ENCODE measurements at places on chromosomes 7 and 10.

GRCh38 chr10:122163174-122164022 is 107.7 kb upstream of the BTBD16 start:
- no peak for DNase-seq

DNA sequence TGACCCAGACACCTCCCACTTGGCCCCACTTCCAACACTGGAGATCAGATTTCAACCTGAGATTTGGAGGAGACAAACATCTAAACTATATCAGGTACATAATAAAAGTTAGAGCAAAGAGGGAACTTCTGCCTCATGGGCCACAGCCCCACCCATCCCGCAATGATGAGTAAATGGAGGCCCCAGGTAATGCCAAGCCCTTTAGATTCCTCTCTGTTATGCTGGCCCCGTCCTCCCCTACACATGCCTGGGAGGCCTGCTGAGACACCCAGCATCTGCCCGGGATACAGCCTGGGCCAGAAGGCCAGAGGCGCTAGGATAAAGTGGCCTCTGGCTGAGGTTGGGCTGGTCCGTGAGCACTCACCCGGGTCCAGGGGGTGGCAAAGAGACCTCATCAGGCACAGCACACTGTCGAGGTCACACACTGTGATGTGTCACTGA is 185.5 kb upstream of the SH2B2 start:
- DNase-seq: no peak

GRCh38 chr10:75291805-75292204 is 56.0 kb upstream of the COMTD1 start:
- DNase-seq: no peak

DNA sequence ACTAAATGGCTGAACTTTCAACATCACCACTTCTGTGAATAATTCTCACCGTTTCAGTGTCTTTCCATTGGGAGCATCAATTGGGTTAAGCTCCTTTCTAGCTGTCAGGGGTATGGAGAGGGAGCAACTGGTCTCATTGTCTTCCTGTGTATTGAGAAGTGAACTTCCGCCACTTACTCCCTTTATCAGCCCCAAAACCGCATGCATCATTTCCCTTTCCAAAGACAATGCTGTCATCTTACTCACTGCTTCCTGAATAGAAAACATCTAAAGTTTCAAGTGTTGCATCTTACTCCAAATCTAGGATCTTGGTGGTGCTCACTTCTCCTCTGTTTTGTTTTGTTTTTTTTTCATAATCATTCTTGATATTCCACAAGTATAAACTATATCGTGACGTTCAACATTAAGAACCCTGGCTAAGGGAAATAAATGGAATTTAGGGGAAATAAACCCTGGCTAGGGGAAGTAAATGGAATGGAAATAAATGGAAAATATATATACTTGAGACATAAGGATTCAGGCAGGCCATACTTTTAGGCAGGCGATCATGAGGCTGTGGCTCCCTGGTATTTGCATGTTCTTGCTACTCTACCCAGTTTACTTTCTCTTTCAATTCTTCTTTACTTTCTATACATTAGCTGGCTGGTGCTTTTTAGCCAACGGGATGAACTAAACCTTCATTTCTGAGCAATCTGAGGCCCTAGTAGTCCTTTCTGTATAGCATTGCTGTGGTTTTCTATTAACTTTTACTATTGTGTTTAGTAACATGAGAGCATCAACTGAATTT is 371.9 kb downstream of the BMPER start:
- DNase-seq: no peak

- DNase-seq: no peak
These were observed 97.3 kb upstream of the IKZF1 start for GRCh38 chr7:50207251-50207564.

DNA sequence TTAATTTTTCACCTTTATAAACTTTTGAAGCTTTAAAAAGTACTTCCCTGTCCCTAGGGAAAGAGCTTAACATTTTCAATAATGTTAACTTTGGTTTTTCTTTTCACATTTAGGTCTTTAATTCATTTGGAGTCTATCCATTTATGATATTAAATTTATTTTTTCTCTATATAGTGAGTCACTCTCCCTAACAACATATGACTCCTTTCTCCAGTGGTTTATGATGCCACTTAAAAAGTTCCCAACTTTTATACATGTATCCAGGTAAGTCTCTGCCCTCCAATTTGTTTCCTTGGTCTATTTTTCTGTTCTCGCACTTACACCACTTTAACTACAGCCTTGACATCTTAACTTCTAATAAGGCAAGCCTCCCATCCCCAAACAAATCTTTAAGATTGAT is 3.5 kb downstream of the CACUL1 start:
- DNase-seq: no peak

DNA sequence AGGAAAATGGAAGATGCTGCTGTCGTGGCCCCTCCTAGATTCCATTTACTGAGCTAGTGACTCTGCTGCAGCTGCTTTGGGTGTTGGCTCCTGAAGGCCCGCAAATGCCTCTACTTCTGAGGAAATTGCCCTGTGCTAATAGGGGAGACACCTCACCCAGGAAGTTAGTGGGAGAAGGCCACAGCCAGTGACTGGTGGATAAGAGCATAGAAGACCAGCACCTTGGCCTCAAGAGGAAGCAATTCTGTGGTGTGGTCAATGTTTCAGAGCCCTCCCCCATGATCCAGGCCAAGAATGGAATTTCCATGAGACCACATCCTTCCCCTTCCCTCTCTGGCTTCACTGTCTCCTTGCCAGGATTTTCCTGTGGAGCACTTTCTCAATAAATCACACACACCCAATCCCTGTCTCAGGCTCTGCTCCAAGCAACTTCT is 25.0 kb upstream of the FZD1 start:
- DNase-seq: no peak

- DNase-seq: no peak
These were observed 141.6 kb downstream of the SND1 start for GRCh38 chr7:127793582-127793981.

GRCh38 chr10:22823109-22823508 is 104.7 kb upstream of the ARMC3 start:
- DNase-seq: no peak

DNA sequence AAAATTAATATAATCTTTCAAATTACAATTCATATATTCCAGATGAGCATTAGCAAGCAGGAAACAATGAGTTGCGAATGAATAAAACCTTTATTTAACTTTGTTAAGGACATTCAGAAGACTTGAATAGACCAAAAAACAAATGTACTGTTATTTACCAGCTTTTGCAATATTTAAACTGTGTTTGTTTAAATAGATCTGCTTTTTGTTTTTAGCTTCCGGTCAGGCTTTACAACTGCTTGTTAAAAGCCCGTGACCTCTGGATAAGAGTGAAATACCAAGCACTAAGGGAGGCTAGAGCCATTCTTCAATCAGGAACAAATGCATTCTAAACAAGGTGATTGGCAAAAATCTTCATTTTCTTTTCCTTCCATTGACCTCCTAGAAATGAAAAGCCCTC is 184.9 kb upstream of the GNAI1 start:
- no peak for DNase-seq

- DNase-seq: no peak
These were observed 20.4 kb downstream of the SHH start for GRCh38 chr7:155791836-155792235.

- peak; percentile 5 for DNase-seq
These were observed 51.4 kb downstream of the PLPP4 start for GRCh38 chr10:120508393-120508792.

- DNase-seq: peak; percentile 86
These were observed 28.1 kb downstream of the ARL4A start for GRCh38 chr7:12715372-12716133.

DNA sequence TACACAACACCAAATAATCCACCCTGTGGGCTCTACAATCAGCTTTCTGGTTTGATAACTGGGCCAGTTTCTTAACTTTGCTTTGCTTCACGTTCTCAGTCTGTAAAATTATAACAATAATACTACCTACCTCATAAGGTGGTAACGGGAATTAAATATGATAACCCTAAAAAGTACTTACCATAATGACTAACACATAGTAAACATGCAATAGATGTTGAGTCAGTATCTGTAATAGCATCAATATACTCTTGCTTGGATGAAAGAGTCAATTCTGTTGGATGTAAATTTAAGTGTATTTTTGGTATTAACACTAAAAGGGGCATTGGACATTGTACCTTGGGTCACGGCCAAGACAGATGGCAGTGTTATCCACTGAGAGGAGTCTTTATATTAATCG is 160.5 kb downstream of the FOXP2 start:
- no peak for DNase-seq

GRCh38 chr10:4190876-4191275 is 405.9 kb upstream of the KLF6 start:
- DNase-seq: no peak

DNA sequence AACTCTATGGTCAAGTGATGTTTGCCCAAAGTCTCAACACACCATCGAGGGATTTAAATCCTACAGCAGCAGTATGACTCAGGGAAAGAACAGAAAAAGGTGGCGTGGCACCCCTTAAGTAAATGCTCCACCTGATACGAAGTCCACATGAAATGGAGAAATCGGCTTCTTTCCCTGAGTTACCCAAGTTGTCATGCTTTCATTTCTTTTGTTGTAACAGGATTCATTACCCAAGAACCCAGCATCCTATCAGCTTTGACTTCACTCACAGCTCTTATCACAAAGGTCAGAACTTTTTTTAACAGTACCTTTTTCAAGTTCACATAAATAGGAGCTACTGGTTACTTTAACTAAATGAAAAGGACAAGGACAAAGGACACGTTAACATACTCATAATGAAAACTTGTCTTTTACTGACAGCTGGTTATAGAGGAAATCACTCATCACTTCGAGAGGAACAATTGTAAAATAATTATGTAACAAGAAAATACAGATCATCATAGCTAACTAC is 219.8 kb upstream of the FRMD4A start:
- no peak for DNase-seq

DNA sequence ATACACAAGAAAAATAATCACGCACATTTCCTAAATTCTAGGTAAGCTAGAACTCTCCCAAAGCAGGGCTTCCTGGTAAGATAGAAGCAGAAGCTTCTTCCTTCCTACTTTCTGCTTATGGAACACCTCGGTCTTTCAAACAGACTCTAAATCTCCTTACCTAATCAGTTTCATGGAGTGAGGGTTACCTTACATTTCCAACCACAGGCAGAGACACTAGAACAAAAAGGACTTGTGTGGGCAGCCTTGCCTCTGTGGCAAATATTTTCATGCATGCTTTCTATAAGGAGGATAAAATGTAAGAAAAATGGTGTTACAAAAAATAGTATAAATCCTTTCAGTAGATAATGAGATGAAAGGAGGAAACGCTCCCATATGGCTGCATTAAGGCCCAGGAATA is 386.3 kb upstream of the SMIM30 start:
- DNase-seq: no peak

DNA sequence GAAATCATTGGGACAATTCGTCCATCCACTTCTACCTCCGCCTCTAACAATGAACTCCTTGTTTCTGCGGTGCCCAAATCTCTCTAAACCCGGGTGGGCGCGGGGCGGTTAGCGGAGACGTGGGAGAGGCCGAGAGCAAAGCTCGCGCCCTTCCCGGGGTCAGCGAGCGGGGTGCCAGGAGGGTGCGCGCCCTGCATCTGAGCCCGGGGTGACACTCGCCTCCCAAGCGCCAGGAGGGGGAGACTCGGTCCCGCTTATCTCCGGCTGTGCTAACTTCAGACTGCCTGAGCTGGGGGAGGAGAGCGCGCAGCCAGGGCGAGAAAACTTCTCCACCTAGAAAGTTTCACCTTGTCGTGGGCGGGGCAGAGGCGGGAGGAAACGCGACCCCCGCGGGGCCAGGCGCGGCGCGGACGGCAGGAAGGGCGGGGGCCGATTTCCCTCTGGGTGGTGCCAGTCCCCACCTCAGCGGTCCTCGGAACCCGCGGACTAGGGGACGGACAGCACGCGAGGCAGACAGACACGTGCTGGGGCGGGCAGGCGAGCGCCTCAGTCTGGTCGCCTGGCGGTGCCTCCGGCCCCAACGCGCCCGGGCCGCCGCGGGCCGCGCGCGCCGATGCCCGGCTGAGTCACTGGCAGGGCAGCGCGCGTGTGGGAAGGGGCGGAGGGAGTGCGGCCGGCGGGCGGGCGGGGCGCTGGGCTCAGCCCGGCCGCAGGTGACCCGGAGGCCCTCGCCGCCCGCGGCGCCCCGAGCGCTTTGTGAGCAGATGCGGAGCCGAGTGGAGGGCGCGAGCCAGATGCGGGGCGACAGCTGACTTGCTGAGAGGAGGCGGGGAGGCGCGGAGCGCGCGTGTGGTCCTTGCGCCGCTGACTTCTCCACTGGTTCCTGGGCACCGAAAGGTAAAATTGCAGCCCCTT is at the start of gene MET:
MET (plus strand) TSS at position 516 of the 915 bp plus-strand sequence. CDS start 26,889 bp downstream, outside the sequence.
- peak; percentile 56 for DNase-seq

DNA sequence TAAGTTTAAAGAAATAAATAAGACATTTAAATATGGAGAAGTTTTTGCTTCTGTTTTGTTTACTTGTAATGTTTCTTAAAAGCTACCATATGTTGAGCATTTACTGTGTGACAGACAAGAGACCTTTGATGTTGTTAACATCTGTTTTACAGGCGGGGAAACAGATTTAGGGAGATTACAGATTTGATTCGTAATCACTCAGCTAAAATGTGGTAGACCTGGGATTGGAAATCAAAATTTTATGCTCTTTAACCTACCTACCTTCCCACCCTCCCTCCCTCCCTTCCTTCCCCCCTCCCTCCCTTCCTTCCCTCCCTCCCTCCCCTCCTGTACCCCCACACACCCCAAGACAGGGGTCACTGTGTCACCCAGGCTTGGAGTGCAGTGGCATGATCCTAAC is 11.7 kb downstream of the LCOR start:
- no peak for DNase-seq

DNA sequence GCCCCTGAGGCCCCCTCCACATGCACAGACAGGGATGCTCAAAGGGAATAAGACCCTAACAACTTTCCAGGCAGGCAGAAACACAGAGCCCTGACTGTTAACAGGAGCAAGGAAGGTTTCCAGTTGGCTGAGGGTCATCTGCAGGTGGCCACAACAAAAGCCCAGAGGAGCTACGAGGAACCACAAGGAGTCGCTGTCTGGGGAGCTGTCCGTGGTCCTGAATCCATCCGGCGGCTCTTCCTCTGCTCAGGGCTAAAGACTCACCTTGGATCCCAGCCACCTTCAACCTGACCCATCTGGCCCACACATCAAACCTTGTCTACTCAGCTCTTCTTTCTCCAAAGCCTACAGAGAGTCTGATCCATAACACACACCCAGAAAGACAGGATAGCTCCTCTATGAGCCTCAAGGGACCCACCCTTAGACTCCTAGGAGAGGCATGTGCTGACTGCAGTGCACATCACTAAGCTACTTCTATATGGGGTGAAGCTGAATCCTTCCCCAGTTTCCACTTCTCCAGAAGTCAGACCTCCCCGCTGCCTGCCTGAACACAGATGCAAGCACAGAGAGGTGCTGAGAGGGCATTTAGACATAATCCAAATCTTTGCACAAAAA is 104.0 kb downstream of the SLIT1 start:
- DNase-seq: peak; percentile 67

- no peak for DNase-seq
These were observed 12.0 kb downstream of the EVX1 start for GRCh38 chr7:27254625-27255024.

Data from erythroblast (primary cell).